ENCODE measurements at places on chromosomes 6 and 20. TPM values are rescaled to one million over a fixed set of nuclear protein-coding genes. Genes with fewer than 3 reads are reported as not detected.

- no peak for DNase-seq
These were observed 94.5 kb downstream of the PKHD1 start for GRCh38 chr6:51992876-51993275.

DNA sequence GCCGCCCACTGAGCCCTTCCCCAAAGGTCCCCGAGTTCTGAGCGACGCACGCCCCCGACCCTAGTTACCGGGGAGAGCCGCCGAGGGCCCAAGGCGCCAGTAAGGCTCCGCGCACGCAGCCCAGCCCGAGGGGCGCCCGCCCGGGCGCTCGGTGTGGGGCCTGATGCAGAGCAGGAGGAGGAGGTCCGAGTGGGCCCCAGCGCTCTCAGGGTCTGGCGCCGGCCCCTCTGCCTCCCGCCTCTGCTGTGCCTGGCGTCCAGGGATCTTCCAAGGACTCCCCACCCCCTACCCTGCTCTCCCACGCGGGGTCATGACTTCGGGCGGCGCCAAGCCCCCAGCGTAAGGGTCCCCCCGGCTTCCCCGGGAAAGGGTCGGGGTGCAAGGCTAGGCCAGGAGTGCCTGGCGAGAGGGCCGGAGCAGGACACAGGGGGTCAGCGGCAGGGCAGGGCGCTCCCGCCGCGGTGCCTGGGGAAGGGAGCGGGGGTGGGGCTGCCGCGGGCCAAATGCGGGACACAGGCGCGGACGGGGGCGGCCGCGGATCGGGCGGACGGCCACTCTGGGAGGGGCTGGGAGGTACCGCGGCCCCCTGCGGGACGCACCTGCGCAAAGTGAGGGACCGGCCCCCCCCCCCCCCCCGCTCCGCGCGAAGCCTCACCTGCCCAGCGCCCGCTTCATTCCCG lies 637 bp downstream of the ABHD12 start:
- DNase-seq: no peak

- DNase-seq: no peak
These were observed 25.5 kb upstream of the DCBLD1 start for GRCh38 chr6:117456998-117457397.

- DNase-seq: no peak
These were observed 16.7 kb downstream of the PDRG1 start for GRCh38 chr20:31934968-31935764.

GRCh38 chr20:24872291-24873024 lies 76.6 kb upstream of the CST7 start:
- DNase-seq: no peak

- DNase-seq: no peak
These were observed 18.9 kb upstream of the DSN1 start for GRCh38 chr20:36792422-36792821.

DNA sequence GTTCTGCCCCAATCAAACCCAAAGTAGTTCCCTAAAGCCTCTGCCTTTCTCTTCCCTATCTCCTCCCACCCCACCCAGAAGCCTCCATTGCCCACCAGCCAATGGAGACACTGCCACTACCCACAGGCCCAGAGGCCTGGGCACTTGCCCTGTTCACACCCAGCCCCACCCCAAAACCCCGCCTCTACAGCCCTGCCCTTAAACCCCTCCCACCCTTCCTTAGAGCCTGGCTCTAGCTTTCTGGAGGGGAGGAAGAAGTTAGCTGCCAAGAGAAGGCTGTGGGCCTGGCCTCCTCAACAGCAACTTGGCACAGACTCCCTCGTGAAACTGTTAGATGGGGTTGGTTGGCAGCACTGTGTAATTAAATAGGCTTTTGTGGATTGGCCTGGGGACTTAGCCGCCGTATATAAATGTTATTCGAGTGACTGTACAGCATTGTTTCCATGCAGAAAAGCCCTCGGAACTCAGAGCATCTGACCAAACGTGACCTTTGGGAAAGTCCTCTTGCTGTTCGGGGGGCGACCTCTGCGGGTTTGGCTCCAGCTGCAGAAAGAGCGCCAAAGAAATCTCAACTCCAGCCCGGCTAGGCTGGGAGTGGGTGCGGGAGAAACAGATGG lies 31.4 kb downstream of the COL11A2 start:
- DNase-seq: no peak

GRCh38 chr6:16343593-16343992 lies 105.2 kb downstream of the GMPR start:
- no peak for DNase-seq

DNA sequence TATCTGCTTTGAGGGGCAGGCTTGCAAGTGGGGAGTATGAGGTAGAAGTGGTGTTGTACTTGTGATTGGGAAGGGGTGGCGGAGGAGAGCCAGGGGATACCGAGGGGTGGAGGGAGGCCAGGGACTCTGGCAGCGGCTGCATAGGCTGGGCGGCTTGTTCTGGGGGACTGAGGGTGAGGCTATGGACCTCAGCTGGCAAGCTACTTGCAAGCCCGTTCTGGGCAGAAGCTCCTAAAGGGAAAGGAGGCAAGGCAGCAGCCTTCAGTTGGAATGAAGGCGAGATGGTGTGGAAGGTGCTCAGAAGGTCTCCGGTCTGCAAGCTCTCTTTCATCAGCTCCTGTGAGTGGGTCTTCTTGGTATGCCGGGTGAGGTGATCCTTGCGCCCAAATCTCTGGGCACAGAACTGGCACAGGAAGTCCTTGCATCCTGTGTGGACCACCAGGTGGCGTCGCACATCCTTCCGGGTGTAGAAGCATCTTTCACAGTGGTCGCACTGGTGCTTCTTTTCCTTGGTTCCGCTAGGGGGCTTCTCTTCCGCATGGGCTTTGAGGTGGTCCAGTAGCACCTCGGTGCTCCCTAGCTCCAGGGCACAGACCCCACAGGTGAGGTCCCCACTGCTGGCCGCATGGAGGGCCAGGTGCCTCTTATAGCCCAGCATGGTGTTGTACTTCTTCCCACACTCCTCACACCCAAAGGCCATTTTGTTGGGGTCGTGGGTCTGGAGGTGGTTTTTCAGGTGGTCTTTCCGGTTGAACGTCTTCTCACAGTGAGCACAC lies 66.0 kb downstream of the PLAGL1 start:
- no peak for DNase-seq

DNA sequence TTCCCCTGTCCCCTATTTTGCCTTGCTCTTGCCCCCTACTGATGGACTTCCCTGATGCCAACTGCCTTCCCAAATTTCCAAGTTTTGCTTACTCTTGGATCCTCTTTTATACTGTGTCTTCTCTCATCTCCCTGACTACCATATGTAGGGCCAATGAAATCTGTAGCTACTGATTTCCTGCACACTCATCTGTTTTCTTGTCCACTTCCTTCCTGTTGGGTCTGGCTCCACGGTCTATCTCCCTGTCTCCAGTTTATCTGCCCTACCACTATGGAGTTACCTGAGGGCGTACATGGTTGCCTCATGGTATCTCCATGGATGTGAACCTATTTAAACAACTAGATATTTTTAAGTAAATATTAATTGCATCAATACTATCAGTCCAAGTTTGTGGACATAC lies 140.3 kb upstream of the MCHR2 start:
- DNase-seq: no peak

DNA sequence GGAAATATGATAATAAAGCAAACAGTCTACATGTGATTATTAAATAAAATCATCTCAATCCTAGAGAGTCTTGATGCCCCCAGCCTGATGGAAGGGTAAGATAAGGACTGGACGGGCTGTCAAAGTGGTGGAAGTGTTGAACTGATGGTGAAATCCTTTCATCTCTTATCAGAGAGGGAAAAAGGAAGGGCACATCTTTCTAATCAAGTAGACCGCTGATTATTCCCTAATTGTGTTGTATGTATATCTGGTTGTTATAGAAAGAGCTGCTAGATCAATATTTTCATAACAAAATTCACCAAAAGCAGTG lies 184.5 kb downstream of the PDE7B start:
- DNase-seq: no peak

GRCh38 chr20:48359692-48360341 lies 468.0 kb downstream of the PREX1 start:
- no peak for DNase-seq

DNA sequence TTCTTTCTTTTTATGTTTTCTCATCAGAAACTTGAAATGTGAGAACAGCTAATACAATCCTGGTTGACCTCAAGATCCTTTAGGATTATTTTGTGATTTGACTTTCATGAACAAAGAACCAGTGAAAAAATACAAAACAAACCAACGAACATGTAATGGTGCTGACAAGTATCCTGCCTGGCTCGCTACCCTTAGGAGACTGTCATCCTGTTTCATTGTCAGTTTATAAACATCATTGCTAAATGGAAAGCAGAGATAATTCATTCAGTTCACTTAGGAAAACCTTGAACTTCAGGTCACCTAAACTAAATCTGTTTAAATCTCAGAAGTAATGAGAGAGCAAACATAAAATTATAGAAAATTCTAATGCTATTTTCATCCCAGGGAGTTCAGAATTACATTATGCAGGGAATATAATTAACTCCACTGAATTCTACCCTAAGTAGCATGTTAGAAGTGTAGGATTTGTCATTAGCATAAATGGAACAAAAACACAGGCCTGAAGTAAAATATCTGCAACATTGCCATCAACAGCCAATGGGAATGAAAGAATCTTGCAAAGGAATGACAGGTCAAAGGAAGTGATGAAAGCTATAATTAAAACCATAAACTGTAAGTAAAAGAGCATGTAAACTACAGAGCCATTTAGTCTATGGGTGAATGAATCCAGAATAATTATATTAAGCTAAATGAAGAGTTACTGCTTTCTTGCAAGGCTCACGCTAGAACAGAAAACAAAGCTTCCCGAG lies 401.2 kb upstream of the MANEA start:
- DNase-seq: no peak

DNA sequence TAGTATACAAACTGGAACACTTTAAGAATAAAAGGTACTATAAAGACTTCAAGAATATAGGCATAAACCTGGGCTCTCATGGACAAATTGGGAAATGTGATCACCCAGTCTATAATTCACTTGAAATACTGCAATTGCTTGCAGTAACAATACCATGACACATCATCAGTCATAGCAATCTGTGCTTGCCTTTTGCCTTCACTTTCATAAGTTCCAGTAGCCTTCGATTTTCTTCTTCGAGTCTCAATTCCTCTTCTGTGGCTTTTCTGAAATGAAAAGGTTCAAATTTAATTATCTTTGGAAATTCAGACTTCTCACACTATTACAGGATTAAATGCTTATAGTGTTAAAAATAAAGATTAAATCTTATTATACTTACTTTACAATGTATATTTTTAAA lies 96.3 kb upstream of the ZBTB24 start:
- DNase-seq: no peak

DNA sequence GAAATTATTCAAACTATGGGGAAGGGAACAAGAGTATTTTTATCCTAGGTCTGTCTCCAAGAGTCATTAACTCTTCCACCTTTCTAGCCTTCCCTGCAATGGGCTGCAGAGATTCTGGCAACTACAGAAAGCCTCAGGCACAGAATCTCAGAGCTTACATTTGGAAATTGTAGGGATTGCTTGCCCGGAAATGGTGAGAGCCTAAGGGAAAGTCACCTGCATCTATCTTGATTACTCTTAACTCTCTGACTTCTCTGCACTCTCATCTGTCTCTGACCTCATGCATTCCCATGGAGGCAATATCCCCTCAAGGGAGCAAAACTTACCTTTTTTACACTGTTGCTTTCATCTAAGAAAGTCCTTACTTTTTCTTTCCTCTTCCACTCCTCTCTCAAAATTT lies 513.2 kb upstream of the MARCKS start:
- no peak for DNase-seq

GRCh38 chr6:74287932-74288331 lies 591.9 kb downstream of the CD109 start:
- DNase-seq: no peak

DNA sequence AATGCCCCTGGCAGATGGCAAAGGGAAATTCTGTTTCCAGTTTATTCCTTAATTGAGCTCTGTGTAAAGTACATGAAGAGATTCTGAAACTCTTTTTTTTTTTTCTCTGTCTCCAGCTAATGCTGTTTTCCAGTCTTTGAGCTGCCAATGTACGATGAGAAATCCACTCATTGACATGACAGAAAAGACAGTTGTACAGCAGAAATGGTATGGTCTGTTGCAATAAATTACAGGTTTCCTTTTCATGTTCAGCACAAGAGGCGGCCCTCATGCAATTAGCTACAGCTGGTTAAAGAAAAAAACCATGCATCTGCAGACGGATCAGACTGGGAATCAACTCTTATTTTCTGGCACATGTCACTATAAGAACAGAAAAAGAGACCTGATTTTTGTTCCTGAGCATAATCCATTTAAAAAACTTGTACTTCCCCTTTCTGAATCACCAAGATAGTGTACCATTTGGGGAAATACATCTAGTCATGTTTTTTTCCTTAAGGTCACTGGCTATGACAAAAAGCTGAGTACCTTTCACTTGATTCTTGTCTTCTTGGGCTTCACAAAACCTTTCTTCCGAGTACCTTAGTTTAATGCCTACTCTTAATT lies 289.8 kb upstream of the PREP start:
- DNase-seq: no peak

GRCh38 chr6:28506807-28507475 lies 8.7 kb downstream of the GPX6 start:
- no peak for DNase-seq

The ZBTB46 gene
- 17.4 TPM for total RNA-seq

The KCNK16 gene
- not detected for total RNA-seq

The MCHR2 gene
- not detected for total RNA-seq

The TMEM244 gene
- not detected for total RNA-seq

The OVOL2 gene
- not detected for total RNA-seq

All from cardiac septum (tissue), 1 donor.